ENCODE measurements at places on chromosomes 1 and 21.

- DNase-seq = no peak
Observed at GRCh38 chr1:63601061-63601460, 7.8 kb downstream of the PGM1 start.

DNA sequence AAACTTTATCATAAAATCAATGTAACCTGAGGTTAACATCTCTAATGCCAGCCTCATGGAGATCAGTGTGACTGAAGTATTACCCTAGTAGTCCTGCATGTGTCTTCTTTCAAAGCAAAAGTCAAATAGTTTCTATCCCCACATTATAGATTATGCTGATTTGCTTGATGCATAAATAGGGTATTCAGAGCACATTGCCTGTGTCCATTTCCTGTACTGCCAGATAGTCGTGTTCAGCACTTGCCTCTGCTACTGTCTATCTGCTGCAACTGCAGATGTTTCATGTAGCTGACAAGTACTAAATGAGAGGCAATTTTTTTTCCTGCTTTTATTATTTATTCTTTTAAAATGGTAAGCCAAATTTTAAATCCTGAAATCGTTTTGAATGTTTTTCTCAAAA lies 348.7 kb downstream of the CHRM3 start:
- DNase-seq = no peak

DNA sequence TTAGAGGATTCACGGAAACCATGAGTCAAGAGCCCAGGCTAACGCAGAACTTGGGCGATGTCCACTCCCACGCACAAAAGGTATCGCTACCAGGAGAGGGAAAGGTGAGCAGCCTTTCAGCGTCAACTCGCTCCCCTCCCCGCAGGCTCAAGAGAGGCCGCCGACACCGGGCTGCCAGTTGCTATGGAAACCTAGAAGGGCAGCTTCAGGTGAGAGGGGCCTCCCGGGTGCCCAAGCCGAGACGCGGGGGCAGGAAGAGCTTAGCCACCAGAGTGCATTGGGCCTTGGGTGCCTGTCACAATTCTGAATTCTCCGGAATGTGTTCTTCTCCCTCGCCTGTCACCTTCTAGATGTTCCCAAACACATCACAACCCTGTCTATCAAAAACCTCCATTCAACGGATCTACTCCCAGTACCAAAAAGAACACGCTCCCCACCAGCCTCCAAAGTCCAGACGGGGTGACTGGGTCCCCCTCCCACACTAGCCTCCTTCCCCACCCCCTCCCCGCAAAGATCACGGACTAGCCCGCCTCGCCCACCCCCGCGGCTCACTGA lies 694 bp downstream of the MEAF6 start:
- no peak for DNase-seq

DNA sequence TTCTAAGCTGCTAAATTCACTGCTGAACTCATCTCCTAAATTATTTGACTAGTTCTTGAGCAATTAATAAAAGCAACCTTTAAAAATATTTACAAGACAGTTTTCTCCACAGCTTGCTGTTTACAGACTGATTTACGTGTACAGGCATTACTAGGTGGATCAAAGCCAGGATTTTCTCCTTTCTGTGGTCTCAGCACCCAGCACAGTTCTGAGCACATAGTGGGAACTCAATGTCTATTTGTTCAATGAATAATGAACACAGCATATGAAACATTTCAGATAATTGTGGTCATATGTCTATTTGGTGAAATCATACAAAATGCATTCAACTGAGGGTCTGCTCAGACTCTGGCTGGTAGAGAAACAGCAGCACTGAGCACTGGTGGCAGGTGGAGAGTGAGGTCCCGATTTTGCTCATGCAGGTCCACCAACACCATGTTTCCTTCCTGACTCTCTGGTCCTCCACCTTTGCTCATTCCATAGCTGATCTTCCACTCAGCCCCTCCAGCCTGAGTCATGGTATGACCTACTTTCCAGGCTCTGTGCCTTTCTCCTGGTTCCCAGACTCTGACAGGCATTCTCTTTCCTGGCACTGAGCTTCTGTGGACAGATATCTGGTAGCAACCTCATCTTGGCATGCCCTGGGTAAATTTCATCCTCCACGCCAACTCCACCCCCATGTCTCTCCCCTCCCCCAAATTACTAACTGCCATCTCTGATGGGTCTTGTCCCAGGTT lies 311.3 kb downstream of the TGFB2 start:
- DNase-seq = no peak

- no peak for DNase-seq
Observed at GRCh38 chr1:51853360-51853759, 25.2 kb downstream of the NRDC start.

Data from NCI-H460 (cell line).